Fibroblast of skin of right biceps (primary cell): ENCODE measurements at places on chromosomes 2 and 18.

DNA sequence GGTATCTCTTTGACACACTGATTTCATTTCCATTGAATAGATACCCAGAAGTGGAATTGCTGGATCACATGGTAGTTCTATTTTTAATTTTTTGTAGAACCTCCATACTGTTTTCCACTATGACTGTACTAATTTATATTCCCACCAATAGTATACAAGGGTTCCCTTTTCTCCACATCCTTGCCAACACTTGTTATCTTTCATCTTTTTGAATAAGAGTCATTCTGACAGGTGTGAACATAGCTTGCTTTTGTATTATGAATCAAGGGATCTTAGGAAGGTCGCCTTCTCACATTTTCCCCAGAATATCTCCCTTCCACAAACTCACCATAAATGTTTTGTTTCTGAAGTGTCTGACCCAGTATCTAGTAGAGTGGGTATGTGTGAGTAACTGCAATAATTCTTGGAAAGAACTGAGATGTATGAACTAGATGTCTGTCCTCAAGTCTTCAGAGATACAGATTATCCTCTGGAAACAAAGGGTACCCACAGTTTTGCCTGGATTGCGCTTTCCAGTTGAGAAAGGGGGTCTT lies 17.1 kb upstream of the SP3 start:
- DNase-seq: no peak

DNA sequence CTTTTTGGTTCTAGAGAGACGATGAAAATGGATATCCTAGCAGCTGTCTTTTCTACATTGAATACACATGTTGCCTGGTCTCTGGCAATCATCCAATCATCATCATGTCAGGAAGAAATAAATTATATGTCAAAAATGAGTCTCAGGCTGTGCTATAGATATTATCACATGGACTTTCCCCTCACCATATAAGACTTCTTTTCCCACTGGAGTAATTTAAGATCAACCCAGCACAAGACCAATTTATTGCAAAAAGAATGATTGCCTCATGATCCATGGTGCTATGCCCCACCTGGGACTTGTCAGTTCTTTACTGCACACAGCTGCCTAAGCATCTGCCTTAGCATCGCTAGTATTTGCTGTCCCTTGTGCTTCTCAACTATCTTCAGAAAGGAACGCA lies 783.7 kb upstream of the TMEFF2 start:
- no peak for DNase-seq

- peak; percentile 32 for DNase-seq
These were observed 82.2 kb downstream of the KLF7 start for GRCh38 chr2:207083361-207084110.

GRCh38 chr2:132815516-132815915 lies 145.5 kb upstream of the LYPD1 start:
- DNase-seq: peak; percentile 92

- DNase-seq: peak; percentile 79
These were observed 433.7 kb downstream of the MBD2 start for GRCh38 chr18:53790786-53791185.

DNA sequence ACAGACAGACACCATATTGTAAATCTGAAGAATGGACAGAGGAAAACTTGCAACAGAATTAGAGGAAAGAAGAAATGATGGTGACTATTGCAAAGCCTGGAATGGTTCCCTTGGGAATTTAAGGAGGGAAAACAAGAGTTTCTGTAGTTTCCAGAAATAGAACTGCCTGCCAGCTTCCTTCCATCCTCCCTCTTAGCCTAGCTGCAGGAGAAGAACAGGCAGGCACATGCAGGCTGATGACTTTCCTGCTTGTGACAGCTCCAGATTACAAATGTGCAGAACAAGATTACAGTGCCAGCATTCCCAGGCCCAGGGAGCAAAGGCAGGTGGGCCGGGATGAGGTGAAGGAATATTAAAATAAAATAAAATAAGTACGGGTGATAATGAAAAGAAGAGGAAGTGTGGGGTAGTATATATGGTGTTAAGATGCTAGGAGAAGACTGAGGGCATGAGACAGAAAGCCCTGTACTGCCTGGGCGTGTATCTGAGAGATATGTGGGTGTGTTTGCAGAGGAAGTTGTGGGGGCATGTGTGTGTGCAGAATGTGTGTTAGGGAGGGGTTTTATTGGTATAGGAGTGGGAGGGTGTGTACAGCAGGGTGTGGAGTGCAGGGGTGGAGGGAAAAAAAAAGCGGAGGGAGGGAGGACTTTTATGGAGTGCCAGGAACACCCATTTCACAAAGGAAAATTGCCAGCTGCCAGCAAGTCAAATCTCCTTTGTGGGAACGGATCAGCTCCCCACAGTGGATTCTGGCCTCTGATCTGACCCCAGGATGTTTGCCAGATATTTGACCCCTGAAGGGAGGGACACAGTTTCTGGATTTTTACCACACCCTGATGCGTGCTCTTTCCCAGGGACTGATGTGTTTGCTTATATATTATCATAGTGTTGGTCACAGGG lies 43.9 kb upstream of the NEMP2 start:
- peak; percentile 42 for DNase-seq

GRCh38 chr2:9808334-9809063 lies 34.8 kb upstream of the TAF1B start:
- DNase-seq: no peak

- DNase-seq: no peak
These were observed 45.6 kb upstream of the NRP2 start for GRCh38 chr2:205636549-205637319.

- no peak for DNase-seq
These were observed 508.2 kb upstream of the DSEL start for GRCh38 chr18:68024716-68025115.

DNA sequence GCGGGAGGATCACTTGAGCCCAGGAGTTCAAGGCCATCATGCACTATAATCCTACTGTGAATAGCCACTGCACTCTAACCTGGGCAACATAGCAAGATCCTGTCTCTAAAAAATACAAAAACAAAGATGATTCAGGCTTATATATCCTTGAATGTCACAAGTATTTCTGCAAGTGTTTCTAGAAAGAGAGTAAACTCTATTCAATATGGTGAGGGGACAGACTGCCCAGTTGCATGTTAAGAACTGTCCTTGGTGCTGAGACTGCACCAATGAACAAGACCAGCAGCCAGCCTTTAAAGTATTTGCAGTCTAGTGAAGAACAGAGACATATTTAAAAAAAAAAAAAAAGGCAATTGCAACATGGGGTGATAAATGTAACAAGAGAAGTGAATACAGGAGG lies 16.4 kb downstream of the MAP3K19 start:
- DNase-seq: peak; percentile 37

- DNase-seq: no peak
These were observed 469.4 kb upstream of the SPRED2 start for GRCh38 chr2:65901756-65902155.

DNA sequence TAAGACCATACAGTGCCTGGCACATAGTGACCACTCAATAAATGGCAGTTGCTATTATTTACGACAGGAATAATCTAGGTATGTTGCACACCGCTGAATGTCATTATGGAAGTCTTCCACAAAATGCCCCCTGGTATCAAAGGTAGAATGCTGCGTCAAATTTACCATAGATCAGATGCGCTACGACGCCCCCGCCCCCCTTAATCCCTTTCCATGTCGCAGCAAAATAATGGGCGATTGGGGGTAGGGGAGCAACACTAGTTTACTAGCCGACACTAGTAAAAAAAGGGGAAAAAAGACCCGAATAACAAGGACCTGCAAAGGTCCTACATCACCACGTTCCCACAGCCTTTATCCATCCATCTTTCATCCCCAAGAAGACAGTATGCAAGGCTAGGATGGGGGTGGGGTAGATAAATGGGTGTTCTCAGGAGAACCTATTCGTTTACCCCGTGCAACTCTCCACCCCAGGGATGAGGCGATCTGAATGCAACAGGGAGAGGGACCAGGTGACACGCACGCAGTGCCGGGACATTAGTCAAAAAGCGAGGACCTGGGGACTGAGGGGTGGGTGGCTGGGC lies 455 bp downstream of the PREPL start:
- peak; percentile 22 for DNase-seq

DNA sequence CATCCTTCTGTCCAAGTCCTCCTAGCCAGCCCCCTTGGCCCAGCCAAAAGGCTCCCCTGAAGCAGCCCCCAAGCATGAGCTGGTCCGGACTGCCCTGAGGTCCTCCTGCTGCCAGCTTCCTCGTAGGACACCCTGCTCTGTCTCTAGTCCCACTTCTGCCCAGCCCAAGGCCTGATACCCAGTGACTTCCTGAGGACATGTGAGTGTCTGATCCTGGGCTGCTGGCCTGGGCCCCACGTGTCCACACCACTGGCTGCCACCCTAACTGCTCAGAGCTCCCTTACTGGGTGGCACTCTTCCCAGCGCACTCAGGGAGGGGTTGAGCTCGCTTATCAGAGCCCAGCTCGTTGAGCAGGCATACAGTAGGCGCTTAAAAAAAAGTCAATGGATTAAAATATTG lies 34.4 kb upstream of the PDIA6 start:
- DNase-seq: no peak

DNA sequence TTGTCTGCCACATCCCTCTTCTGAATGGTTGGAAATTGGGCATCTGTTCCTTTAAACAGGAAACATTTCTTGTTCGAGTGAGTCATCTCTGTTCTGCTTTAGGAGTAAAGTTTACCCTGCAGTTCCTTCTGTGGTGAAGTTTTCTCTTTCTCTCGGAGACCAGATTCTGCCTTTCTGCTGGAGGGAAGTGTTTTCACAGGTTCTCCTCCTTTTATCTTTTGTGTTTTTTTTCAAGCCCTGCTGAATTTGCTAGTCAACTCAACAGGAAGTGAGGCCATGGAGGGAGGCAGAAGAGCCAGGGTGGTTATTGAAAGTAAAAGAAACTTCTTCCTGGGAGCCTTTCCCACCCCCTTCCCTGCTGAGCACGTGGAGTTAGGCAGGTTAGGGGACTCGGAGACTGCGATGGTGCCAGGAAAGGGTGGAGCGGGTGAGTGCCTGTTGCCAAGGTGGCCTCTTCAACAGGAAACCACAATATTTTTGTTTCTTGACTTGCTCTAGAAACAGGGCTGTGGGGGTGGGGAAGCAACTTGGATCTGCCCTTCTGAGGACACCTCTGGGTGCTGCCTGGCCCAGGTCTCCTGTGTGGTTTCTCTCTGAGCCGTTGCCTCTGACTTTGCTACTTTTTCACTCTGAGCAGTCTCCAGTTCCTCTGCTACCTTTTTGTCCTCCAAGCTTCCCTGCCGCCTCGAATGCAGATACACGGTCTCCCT lies 2.2 kb upstream of the CASP8 start:
- DNase-seq: peak; percentile 85

GRCh38 chr2:132439703-132440398 lies 23.2 kb downstream of the GPR39 start:
- peak; percentile 19 for DNase-seq

GRCh38 chr2:143649226-143649740 lies 520.1 kb downstream of the ARHGAP15 start:
- DNase-seq: no peak

DNA sequence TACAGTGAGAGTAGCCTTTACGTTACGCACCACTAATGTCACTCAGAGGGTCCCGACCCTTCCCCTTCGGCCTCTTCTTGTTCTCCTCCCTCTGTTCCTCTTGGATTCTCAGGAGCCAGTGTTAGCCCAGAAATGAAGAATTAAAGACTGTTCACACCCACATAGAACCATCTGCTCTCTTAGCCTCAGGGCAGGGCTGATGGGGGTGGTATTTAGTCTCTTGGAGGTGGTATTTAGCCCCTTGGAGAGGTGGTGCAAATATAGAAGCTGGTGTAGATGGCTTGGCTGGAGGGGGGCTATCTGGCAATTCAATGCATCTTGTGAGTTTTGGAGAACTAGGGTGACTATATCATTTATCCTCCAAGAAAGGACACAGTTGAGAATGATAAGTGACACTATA lies 286.5 kb downstream of the PRKCE start:
- no peak for DNase-seq

DNA sequence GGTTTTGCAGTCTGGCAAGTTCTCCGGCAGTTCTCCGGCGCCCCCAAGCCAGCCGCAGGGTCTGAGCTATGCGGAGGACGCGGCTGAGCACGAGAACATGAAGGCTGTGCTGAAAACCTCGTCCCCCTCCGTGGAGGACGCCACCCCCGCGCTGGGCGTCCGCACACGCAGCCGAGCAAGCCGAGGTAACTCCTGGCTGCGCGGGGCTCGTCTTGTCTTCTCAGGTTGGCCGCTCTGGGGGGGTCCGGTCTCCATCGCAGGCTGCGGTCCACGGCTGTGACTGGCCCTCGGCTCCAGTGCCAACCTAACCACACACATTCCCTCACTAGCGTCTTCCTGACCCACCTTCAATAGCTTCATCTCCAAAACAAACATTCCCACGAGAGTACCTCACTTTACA lies 68.2 kb downstream of the TPGS2 start:
- DNase-seq: no peak

GRCh38 chr2:192696857-192697256 lies 502.1 kb upstream of the TMEFF2 start:
- no peak for DNase-seq

DNA sequence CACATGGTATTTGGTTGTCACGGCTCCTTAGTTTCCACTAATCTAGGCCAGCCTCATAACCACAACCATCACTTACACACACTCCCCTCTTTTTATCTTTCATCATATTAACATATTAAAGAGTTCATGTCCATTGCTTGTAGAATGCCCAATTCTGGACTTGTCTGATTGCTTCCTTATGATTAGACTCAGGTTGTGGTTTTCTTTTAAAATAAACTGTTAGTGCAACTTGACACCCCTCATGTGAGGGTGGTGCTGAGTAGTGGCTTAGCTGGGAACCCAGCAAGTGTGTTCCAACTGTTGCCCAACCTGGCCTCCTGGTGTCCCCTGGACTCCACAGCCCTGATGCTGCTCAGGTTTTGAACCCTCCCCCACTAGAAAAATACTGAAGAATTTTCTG lies 20.1 kb upstream of the CD207 start:
- peak; percentile 17 for DNase-seq

- DNase-seq: no peak
These were observed 165.3 kb upstream of the TFPI start for GRCh38 chr2:187719510-187719909.

DNA sequence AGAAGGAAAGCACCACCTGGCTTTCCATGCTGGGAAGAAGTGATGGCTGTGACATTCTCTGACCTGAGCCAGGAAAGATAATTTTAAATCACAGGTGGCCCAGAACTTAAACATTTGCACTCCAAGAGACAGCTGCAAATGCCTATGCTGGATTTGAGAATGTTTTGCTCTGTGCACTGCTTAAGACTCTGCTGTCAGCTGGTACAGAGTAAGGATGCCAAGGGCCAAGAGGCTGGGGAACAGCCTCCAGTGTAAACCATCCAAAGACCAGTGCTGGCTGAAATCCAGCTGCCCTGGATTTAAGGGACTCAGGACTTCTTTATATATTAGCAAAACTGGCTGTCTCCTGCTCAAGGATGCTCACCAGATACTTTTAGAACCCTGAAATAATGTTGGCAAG lies 3.9 kb downstream of the HOXD8 start:
- DNase-seq: no peak
